ENCODE measurements at places on chromosomes 2 and 18.

DNA sequence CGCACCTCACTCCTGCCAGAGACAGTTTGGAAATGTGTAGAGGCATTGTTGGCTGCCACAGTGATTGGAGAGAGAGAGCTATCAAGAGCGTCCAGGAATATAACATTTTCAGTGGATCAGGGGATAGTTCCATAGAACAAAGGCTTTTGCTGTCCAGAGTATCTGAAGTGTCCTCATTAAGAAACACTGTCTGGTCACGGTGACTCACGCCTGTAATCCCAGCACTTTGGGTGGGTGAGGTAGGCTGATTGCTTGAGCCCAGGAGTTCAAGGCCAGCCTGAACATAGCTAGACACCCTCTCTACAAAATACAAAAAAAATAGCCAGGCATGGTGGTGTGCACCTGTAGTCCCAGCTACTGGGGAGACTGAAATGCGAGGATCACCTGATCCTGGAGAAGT, 231.1 kb downstream of the MBD5 start:
- no peak for DNase-seq

DNA sequence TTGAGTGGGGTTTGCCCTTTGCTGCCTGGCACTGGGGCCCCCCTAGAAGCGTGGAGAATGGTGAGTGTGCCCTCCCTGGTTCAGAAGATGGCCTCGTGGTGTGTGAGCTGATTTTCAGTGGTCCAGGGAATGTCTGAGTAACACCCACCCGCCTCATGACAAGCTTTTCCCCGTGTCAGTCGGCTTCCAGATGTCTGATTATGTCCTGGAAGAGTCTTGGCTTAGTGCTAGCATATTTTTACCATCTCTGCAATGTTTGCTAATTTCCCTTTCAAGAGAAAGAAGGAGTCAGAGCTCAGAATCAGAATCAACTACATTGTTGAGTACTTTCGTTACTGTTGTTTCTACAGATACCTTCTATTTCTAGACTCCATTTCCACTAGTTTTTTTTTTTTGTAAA, 214.7 kb downstream of the SEPTIN10 start:
- DNase-seq: no peak

DNA sequence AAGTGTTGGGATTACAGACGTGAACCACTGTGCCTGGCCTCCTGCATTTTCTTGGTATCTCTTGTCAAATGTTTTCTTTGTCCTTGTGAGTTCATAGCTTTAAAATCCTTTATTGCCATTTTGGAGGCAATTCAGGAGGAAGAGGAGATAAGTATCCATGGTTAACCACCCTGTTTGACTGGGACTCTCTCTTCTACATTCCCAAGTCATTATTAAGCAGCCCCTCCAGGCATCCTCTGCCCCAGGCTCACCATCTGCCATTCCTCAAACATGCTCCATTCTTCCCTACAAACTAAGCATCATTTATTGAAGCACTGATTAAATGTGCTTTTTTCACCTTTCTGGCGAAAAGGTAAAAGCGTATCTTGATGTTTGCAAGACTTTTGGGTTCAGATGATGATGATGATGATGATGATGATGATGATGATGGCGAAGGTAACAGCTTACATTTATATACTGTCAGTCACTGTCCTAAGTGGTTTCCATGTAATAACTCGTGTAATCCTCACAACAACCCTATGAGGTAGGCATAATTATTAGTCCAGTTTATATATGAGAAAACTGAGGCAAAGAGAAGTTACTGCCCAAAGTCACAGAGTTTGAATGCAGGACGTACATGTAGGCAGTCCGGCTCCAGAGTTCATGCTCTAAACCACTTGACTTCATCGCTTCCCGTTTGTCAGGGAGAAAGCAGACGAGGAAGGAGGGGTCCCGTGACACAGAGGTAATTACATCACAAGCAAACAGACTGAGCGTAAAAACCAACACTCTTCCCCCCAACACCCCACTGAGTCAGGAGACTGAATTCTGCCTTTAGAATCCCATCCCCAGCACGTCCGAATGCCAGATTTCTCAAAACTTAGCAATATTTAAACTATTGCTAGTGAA, 69.7 kb upstream of the ACKR3 start:
- peak; percentile 3 for DNase-seq

DNA sequence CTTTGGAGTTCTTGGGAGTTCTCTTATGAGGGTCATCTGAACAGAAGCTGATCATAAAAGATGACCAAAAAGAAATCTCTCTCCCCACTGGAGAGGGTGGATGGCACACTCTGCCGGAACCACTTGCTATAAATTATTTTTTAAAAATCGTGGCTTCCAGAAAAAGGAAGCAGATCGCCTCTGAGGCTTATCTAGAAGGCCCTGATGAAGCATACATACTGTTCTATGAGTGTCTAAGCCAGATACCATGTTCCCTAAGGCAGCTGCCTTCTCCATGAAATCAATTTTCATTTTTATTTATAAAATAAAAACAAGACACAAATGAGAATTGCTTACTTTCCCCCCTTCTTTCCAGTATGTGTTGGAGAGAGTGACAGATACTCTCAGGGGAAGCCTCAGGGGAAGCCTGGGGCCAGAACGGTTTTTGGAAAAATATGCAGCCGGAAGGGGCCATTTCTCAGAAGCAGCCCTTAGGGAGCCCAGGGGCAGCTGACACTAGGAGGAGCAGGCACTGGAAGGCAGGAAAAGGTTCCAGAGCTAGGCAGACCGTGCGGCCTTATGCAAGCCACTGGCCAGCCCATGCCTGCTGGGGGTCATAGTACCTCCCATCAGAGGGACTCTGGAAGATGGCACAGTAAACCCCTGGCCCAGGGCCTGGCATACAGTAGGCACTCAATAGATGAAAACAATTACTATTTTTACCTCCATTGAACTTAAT, 130.6 kb downstream of the CABLES1 start:
- DNase-seq: no peak

DNA sequence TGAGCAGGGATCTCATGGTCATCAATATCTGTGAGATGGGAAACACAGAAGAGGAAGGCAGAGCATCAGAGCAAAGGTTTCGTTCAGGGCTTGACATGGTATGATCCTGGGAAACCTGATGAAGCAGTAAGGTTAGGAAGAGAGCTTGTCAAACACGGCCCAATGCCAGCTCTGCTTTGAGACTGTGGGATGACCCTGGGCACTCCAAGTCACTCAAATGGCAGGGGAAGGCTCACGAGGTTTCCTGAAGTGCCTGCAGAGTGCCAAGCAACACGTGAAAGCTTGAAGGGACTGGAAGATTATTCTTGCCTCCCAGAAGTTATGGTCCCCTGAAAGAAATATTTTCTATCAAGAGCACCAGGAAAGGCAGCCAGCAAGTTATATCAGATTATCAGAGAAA, 6.5 kb downstream of the MCFD2 start:
- no peak for DNase-seq

- no peak for DNase-seq
Observed at GRCh38 chr2:1956520-1957289, 212.4 kb upstream of the PXDN start.

DNA sequence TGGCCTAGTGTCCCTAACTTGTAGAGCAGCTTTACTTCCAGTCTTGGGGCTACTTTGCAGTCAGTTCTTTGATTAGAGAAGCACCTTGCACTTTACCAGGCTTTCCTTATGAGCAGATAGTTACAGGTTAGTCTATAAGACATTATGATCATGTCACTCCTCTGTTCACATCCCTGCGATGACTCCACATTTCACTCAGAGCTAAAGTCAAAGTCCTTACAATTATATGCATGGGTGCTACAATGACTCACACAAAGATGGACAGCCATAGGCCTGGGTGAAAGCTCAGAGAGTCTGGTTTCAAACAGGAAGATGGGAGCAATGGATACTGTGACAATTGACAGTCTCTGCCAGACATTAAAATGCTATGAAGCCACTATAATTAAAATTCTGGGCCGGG, 27.1 kb upstream of the SSB start:
- no peak for DNase-seq

DNA sequence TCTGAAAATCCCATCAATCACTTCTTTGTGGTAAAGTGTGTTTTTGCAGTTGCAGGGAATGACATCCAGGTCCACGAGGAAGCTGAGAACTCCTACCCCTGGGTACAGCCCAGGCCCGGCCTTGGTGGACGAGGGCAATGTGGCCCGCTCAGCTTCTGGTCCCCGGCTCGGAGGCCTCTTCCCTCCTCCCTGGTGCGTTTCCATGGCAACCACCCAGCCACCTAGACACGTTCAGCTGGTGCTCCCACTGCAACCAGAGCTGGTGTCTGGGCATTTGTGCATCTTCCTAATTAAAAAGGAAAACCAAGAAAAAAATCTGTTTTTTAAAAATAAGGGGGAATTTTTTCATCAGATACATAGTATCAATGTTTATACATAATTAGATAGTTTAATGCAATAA, 603.6 kb upstream of the SALL3 start:
- DNase-seq: no peak

DNA sequence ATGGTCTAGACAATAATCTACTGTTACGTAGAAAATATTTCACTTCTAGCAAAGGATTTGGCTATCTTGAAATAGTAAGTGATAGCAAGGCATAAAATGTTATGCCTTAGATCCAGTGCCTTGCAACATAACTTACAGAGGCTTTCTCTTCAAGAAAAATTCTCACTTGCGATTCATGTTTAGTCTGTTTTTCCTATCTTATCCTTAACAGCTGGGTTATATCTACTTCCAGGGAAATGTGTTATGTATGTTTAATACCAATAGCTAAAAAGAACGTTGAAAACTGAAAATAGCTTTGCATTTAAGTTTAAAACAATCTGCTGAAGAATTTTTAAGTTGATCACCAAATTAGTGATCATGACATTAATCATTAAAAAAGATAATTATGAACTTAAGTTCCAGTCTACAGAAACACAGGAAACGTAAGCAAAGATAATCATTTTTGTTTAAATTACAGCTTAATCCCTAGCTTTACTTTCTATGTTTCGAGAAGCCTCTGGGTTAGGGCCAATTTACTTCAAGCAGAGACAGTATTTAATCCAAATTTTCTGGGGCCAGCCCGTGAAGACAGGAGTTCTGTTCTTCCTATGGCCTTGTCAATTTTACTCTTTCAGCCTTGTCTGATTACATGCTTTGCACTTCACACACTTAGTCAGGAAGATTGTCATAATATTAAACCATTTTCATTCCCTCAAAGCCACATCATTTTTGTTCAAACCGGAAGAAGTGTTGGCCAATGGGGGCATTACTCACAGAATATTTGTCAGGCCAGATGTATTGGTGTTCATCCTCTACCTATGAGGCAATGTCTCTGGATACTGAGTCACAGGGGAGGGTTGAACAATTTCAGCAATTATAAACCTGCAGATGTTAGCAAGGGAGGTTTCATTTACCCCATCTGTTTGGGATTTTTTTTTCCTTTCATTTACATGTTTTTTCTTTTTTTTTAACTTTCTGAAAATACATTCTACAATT, 1132.9 kb upstream of the ZEB2 start:
- DNase-seq: peak; percentile 60

- no peak for DNase-seq
Observed at GRCh38 chr18:8860845-8861642, 155.7 kb downstream of the MTCL1 start.

DNA sequence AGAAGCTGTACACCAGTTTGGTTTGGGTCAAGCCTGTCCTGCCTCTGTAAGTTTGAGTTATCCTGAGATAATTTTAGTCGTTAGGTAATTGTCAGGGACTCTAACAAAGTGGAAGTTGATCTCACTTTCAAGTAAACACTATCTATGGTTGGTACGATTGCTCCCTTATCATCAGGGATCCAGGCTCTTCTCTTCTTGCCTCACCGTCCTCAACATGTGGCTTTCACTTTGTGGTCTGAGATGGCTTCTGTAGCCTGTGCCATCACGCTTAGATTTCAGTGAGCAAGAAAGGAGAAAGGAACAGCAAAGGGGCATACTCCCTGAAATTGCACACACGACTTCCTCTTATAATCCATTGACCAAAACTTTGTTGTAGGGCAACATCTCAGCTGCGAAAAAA, 115.6 kb downstream of the CTAGE1 start:
- DNase-seq: no peak

GRCh38 chr2:159635006-159635789, 18.9 kb upstream of the BAZ2B start:
- peak; percentile 61 for DNase-seq

DNA sequence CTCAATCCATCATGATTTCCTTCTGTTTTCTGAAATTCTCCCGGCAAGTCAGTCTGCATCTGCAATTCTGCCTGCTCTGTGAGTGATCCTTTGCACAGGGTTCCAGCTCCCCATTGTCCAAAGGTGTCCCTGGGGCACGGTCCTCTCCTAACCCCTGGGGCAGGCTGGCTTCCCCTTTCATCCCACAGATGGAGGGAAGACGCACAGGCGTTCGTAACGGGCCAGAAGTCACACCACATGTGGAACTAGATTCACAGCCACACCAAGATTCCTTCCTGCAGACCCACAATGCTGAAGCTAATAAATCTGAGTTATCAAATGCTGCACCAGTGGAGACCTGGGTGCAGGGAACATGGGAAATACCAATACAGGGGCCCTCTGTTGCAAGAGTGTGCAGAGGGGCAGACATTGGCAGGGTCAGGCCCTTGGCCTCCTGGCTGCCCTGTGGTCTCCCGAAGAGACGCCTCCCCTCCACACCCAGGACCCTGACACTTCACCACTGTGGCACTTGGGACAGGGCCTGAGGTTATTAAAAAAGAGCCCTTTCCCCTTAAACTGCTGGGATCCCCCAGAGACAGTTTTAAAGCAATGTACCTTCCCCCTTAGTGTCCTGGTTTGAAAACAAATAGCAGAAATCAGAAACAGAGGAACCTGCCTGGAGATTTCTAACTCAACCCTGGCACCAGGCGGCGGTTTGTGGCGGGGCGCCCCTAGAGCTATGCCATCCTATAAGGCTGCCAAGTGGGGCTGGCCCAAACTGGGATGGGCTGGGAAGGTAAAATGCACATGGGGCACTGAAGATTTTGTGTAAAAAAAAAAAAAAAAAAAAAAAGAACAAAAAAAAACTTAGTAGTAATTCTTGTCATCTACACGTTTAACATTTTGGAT, 15.4 kb downstream of the ZNF516 start:
- DNase-seq: no peak

DNA sequence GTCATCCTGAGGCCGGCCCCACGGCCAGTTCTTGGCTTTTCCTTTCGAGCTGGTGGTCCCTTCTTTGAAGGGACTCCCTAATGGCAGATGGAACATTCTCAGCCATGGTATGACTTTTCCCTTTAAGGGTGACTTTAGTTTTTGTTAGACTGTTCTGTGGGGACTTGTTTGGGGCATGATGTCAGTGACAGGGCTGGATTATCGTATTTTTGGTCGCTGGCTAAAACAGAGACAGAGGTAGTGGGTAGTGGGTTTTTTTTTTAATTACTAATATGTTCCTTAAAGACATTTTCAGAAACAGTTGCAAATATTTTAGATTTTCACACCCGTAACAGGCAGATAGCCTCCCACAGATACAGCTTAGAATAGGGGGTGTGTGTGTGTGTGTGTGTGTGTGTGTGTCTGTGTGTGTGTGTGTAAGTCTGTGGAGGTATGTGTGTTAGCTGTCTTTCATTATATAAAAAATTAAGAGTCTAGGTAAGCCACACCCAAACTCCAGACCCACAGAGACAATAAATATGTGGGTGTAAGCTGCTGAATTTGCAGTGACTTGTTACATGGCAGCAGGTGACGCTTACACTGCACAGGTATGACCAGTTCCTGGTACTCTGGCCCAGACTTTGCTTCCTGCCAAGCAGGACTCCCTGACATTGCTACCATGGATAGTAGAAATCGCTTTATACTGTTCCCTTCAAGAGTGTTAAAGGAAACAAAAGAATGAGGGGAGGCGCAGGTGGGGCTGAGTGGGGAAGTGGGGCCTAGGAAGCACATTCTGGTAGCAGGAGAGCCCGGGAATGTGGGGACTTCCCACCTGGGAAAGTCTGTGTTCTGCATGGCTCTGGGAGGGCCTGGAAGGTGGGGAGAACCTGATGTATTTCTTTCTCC, 20.9 kb downstream of the NCK2 start:
- DNase-seq: no peak
